ENCODE measurements at places on chromosomes 3 and 15. TPM values are rescaled to one million over a fixed set of nuclear protein-coding genes. Genes with fewer than 3 reads are reported as not detected.

Gene CCR3
- 0.13 TPM for polyA plus RNA-seq

Gene CHRM5
- not detected for polyA plus RNA-seq

Gene CCR9
- polyA plus RNA-seq, result 0.73 TPM

GRCh38 chr3:155934230-155934629 is 63.8 kb downstream of the GMPS start:
- DNase-seq, result no peak

Gene CPLX3
- not detected for polyA plus RNA-seq

- no peak for DNase-seq
Observed at GRCh38 chr3:97720417-97720816, 44.1 kb upstream of the ARL6 start.
